Mesenchymal stem cell (in vitro differentiated cells and primary cell): ENCODE measurements at places on chromosomes 11 and 22.

- H3K27ac ChIP-seq, result no peak within 1 kb of the TSS
- peaks cover 31% of the 10 kb centered on the region for H3K4me1 ChIP-seq
- H3K36me3 ChIP-seq, result no peaks in the 10 kb centered on the region
- H3K27me3 ChIP-seq, result peaks cover 36% of the 10 kb centered on the region
- DNase-seq, result no peak
- H3K4me3 ChIP-seq, result peak within 1 kb of the TSS; percentile 63
These were observed at the start of gene SYT12 for GRCh38 chr11:67022961-67023956. SYT12 (plus strand) TSS chr11:67023134; CDS start chr11:67030145, 7,011 bp downstream.

DNA sequence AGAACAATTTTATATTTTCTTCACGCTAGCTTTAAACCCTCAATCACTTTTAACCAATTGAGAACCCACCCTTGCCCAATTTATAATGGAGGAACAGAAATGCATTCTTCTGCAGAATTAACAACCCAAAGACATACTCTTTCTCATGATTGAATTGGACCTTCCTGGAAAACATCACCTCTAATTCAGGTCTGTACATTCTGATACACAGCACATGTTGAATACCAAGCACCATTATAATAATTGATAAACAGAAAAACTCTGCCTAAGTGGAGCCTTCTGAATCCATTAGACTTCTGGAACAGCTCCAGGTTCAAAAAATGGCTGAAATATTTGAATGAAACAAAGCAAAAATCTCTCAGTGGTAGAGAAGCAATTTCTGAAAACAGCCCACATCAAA lies 105.4 kb downstream of the FAM76B start:
- H3K4me1 ChIP-seq, result no peaks in the 10 kb centered on the region
- H3K27ac ChIP-seq, result no peak overlapping the region
- no peaks in the 10 kb centered on the region for H3K36me3 ChIP-seq

GRCh38 chr11:111916768-111917167 lies 1.9 kb upstream of the C11orf52 start:
- H3K27me3 ChIP-seq, result no peaks in the 10 kb centered on the region
- no peak overlapping the region for H3K4me3 ChIP-seq
- DNase-seq, result no peak
- H3K27ac ChIP-seq, result no peak overlapping the region
- H3K4me1 ChIP-seq, result peaks cover 13% of the 10 kb centered on the region

DNA sequence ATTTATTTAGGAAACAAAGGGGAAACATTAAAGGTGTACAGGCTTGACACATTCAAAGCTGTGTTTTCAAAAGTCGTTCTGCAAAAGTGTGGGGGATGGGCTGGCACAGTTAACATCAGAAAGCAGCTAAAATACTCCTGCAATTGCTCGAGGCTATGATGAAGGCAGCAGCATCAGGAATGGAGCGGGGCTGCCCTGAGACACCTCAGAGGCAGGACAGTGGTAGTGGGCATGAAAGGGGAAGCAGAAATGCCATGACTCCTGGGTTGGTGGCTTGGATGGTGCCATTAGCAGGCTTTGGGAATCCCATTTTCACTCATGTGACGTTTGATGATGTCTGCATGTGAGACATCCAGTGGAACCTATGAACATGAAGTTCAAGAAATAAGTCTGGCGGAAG lies 646 bp downstream of the NCAPD3 start:
- H3K4me3 ChIP-seq, result peak overlapping the region; percentile 45
- H3K4me1 ChIP-seq, result peaks cover 12% of the 10 kb centered on the region
- no peak overlapping the region for H3K27ac ChIP-seq
- DNase-seq, result peak; percentile 28

DNA sequence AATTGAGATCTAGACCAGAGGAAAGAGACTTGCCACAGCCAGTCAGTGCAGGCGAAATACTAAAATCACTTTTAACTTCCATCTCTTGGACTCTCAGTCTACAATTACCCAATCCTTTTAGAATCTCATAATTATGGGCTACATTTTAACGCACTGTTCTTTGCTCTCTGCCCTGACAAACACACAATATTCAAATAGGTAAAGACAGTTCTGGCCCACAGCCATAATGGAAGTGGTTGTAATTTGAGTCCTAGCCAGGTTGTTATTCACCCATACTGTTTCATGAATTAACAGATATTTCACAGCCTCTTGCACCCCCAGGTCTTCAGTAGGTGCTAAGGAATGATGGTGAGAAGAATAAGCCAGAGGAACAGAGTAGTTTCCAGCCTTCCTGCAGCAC lies 830 bp downstream of the C11orf97 start:
- H3K36me3 ChIP-seq, result no peaks in the 10 kb centered on the region
- no peak for DNase-seq
- H3K27ac ChIP-seq, result no peak overlapping the region

DNA sequence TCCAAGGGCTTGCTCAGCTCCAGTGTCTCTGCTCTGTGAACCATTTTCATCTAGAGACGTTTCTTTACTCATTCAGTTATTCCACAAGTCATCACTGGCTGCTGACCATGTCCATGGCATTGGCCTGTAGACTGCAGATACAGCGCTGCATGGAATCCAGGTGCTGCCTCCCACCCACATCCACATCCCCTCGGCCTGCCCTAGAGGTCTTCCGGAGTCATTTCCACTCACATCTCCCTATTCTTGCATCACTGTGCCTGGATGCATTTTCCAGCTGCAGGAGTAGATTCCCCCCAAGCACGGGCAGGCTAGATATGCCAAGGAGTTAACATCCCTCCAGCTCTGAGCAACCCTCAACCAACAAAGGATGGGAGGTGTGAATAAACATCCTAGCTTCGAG lies 68.9 kb downstream of the CHST1 start:
- no peak for DNase-seq
- H3K36me3 ChIP-seq, result no peaks in the 10 kb centered on the region
- H3K27ac ChIP-seq, result no peak overlapping the region

DNA sequence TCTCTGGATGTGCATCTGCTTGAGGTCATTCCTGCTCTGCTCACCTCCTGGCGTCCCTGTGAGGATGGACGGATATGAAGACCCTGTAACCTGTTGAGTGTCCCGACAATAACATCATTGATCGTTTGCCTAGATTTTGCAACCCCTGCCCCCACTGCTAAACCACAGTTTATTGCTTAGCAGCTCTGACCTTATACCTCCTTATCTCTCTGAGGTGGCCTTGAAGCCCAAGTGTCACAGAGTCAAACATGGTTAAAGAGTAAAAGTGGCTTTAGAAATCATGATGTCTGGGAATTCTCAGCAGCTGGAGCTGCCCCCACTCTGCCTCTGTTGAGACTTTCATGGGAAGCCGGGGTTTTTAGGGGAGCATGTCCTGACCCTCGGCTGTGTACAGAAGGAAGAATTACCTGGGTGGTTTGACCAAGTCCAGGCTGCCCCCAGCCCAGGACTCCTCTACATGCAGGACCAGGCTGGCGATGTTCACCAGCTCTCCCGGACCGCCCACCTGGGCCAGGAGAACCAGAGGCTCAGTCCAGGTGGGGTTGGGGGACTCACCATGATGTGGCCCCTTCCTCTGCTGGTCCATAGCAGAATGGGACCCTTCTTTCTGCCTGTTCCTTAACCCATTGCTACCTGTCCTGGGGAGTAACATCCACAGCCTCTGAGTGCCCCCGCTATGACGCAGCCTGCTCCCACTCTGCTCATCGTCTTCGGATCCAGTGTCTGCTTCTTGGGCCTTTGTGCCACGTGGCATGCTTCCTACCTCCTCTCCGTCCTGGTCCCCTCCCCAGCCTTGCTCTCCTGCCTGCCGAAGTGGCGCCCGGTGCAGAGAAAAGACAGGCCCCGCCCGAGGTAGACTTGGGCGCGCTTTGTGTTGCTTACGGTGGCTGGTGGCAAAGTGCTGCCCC lies 33.4 kb upstream of the FTH1 start:
- H3K27ac ChIP-seq, result no peak overlapping the region
- H3K4me1 ChIP-seq, result peaks cover 11% of the 10 kb centered on the region
- no peak for DNase-seq
- no peaks in the 10 kb centered on the region for H3K27me3 ChIP-seq

DNA sequence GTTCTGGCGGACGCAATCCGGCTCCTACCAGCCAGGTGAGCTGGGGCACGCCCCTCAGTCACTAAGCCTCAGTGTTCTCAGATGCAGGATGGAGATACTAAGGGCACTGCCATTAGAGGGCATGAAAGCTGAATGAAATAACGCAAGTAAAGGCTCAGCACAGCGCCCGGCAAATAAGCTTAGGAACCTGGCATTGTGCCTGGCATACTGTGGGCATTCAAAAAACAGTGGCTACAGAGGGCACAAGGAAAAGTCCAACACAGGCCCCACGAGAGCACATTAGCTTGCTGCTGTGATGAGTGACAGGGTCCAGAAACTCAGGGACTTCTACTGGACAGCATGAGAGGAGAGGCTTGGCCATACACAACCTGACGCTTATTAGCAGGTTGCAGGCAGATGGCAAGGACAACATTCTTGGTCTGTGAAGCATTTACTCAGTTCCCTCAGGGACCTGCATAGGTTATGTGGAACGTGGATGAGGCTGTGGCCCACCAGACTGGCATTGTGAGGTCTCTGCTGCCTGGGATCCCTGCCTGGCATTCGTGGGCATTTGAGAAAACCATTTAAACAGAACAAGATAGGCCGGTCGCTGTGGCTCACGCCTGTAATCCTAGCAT lies 12.2 kb downstream of the TXN2 start:
- DNase-seq, result no peak
- peak overlapping the region; percentile 33 for H3K27ac ChIP-seq
- peaks cover 24% of the 10 kb centered on the region for H3K36me3 ChIP-seq
- no peak overlapping the region for H3K4me3 ChIP-seq
- peaks cover 56% of the 10 kb centered on the region for H3K4me1 ChIP-seq

GRCh38 chr22:24460418-24461089 lies 33.2 kb downstream of the ADORA2A start:
- no peaks in the 10 kb centered on the region for H3K27me3 ChIP-seq
- H3K27ac ChIP-seq, result peak overlapping the region; percentile 26
- DNase-seq, result peak; percentile 50
- H3K36me3 ChIP-seq, result no peaks in the 10 kb centered on the region
- peaks cover 3% of the 10 kb centered on the region for H3K4me1 ChIP-seq

- H3K27ac ChIP-seq, result no peak overlapping the region
- H3K4me3 ChIP-seq, result no peak overlapping the region
- H3K36me3 ChIP-seq, result peaks cover 28% of the 10 kb centered on the region
- no peak for DNase-seq
These were observed 12.9 kb upstream of the SCARF2 start for GRCh38 chr22:20450551-20450906.

DNA sequence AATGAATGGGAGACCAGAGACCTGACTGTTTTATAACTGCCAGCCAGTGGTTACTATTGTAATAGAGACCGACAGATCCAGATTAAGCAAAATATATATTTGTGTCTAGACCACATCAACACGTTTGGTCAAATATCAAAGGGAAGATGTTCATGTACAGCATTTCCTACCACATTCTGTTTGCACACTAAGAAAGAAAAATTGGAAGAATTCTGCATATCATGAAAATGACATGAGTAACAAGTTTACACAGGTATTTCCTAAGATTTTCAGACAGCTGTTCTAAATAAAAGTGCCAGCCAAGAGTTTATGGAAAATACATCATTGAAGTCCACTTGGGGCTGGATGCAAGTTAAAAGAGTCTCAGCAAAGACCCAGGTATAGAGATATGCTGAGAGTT lies 145.5 kb upstream of the ANO3 start:
- H3K4me1 ChIP-seq, result no peaks in the 10 kb centered on the region
- no peak overlapping the region for H3K4me3 ChIP-seq
- peak; percentile 3 for DNase-seq
- no peaks in the 10 kb centered on the region for H3K36me3 ChIP-seq
- no peak overlapping the region for H3K27ac ChIP-seq

GRCh38 chr11:126518071-126518971 lies 162.8 kb downstream of the ST3GAL4 start:
- no peak overlapping the region for H3K4me3 ChIP-seq
- no peak for DNase-seq
- no peak overlapping the region for H3K27ac ChIP-seq
- H3K4me1 ChIP-seq, result no peaks in the 10 kb centered on the region

GRCh38 chr22:38205261-38206128 lies 3.7 kb downstream of the MAFF start:
- H3K36me3 ChIP-seq, result peaks cover 18% of the 10 kb centered on the region
- H3K27ac ChIP-seq, result peak overlapping the region; percentile 55
- H3K4me3 ChIP-seq, result no peak overlapping the region
- peaks cover 29% of the 10 kb centered on the region for H3K4me1 ChIP-seq
- DNase-seq, result peak; percentile 47
- H3K27me3 ChIP-seq, result no peaks in the 10 kb centered on the region

- no peaks in the 10 kb centered on the region for H3K27me3 ChIP-seq
- H3K27ac ChIP-seq, result no peak overlapping the region
- H3K4me3 ChIP-seq, result no peak overlapping the region
These were observed 75.1 kb downstream of the BMAL1 start for GRCh38 chr11:13352711-13353110.

GRCh38 chr11:128464878-128465450 lies 122.4 kb downstream of the ETS1 start:
- no peak for DNase-seq
- H3K27ac ChIP-seq, result no peak overlapping the region
- H3K4me3 ChIP-seq, result no peak overlapping the region
- peaks cover 19% of the 10 kb centered on the region for H3K4me1 ChIP-seq
- H3K27me3 ChIP-seq, result no peaks in the 10 kb centered on the region

- H3K27me3 ChIP-seq, result no peaks in the 10 kb centered on the region
- H3K4me1 ChIP-seq, result peaks cover 26% of the 10 kb centered on the region
- DNase-seq, result no peak
- peak overlapping the region; percentile 78 for H3K27ac ChIP-seq
These were observed 707 bp upstream of the FTH1 start for GRCh38 chr11:61967924-61968757.

DNA sequence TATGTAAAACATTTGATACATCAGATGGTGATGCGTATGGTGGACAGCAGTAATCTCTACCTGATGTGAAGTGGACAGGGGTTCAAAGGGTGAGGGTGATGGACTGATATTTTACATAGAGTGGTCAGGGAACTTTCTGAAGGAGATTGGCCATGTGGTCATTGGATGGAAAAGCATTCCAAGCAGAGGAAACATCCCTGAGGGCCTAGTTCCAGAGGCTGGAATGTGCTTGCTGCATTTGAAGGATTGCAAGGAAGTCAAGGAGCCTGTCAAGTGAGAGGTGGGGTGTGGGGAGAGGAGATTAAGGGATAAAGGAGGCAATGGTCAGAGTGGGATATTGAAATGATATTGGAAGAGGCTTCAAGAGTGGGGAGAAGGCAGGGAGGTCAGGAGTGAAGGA lies 151.9 kb upstream of the NTM start:
- H3K4me1 ChIP-seq, result no peaks in the 10 kb centered on the region
- no peaks in the 10 kb centered on the region for H3K36me3 ChIP-seq
- H3K4me3 ChIP-seq, result no peak overlapping the region
- no peak overlapping the region for H3K27ac ChIP-seq
- no peak for DNase-seq
- H3K27me3 ChIP-seq, result peaks cover 19% of the 10 kb centered on the region

GRCh38 chr22:49367041-49367697 lies 460.5 kb downstream of the BRD1 start:
- H3K27ac ChIP-seq, result no peak overlapping the region
- no peak overlapping the region for H3K4me3 ChIP-seq
- no peaks in the 10 kb centered on the region for H3K36me3 ChIP-seq
- H3K27me3 ChIP-seq, result no peaks in the 10 kb centered on the region
